ENCODE measurements at places on chromosomes 6 and 20.

DNA sequence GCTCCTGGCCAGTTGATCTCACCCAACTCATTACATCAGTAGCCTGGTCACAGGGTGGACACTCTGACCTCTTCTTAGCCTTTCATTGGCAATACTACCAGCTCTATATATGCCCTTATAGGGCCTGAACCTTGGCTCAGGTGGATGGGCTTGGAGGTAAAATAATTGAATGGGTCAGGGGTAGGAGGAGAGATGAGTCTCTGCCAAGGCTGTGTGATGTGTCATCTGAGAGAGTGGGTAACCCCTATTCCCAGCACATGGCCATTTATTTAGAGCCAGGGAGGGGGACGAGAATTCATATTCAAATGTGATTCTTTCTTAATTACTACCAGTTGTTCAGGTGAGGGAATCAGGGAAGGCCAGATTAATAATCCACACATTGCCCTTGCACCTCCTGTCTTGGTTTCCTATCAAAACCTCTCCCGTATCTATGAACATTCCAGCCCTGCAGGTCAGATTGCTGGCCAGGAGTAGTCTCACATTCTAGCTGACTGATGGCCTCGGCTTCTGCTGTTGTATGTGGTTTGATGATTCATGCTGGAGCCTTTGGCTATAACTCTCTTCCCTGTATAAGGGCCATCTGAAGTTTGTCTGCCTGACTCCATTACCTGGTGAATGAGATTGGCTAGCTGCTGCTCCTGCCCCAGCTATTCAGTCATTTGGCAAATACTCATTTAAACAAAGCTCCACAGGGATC lies 13.4 kb downstream of the C20orf173 start:
- no peak for DNase-seq

GRCh38 chr20:63449796-63450730 lies 22.4 kb downstream of the KCNQ2 start:
- no peak for DNase-seq

- no peak for DNase-seq
Observed at GRCh38 chr6:50658561-50658960, 54.8 kb upstream of the TFAP2D start.

GRCh38 chr20:7291946-7292345 lies 524.5 kb downstream of the BMP2 start:
- no peak for DNase-seq

GRCh38 chr6:34664256-34664971 lies 32.2 kb downstream of the ILRUN start:
- DNase-seq: no peak

- DNase-seq: no peak
Observed at GRCh38 chr6:93416571-93417420, 2.6 kb downstream of the EPHA7 start.

DNA sequence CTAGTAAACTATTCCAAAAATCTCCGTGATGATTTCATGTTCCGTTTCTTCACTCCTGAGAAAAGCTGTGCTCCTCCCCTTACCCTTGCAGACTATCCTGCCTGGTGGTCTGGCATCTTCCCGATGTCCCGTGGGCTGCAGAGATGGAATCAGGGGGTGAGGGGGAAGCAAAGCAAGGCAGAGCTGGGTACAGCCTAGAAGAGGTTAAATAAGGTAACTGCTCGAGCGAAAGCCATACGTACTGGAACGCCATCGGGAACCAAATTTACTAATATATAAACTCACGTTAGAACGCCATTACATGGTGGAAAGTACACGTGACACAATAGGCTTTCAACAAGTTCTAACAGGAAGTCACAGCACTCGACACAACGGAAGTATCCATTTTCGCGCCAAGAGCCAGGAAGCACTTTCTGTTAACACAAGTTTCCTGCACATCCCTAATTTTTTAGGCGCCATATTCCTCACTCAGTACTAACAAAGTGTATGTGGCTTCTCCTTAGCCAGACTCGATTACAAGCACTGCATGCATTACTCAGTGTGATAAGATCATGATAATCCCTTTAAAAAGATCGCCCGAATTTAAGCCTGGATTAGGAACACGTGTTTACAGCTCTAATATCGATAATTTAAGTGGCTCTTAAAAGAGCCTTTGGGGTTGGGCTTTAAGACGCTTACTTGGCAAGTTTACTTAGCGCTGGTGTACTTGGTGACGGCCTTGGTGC lies 101.6 kb upstream of the PRSS16 start:
- DNase-seq: no peak

DNA sequence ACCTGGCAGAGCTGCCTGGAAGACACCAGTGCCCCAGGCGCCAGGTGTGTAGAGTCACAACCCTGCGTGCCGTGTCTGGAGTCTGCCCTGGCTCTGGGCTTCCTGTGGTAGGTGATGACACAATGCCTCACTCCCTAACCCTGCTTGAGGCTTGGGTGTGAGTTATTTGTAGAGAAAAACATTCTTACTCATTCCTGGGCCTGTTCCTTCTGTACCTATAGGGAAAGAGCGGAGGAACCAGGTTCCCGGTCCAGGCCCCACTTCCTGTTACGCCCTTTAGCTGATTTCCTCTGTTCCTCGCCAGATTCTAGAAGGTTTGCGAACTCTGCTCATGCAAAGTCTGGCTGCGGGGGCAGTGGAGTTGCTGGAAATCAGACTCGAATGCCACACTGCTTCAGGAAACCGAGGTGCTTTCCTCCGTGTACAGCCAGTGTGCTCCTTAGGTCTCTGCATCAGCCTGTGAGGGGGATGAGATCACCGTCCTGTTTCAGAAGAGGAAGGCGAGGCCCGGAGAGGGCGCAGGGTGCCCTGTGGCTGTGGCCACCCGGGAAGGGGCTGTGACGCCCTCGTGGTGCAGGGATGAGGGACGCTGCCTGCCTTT lies 67.1 kb upstream of the DUSP22 start:
- DNase-seq: no peak

GRCh38 chr6:134419716-134420115 lies 101.8 kb upstream of the SGK1 start:
- DNase-seq: no peak

DNA sequence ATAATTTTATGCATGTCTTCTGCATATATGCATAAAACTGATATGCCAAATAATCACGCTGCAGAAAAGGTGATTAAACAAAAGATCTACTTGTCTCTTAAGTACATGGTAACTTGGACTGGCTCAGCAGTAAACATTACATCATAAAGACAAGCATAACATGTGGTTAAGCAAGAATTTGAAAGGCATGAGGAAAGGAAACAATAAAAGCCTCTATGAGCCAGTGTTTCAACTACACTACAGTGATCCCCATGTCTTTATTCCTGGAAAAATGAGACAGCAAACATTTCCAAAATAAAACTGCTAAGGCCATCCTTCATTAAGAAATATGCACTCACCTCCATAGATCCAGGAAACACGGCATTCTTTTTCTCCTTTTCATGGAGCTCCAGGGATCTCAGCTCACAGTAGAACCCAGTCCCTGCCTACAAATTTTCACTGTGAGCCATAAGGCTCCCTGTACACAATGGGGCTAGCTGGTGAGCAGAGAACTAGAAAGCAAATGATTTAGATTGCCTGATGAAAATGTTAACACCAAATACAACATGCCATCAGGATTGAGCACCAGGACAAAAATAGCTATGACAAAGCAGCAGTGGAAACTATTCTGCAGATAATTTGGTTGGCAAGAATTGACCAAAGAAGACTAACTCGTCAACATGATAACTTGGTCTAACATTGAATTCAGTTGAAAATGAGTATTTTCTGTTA lies 156.1 kb downstream of the COL21A1 start:
- no peak for DNase-seq

DNA sequence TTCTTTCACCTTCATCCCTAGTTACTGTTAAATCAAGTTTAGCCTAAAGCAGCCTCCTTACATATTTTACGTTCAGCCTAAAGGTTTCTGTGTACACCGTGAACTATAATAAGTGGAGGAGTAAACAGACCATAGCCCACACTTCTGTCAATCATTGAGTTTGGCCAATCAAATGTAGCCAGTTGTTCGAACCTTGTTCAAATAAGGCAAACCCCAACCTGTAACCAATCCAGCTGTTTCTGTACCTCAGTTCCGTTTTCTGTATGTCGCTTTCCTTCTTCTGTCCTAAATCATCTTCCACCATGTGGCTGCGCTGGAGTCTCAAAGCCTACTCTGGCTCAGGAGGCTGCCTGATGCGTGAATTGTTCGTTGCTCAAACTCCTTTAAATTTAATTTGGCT lies 1.8 kb upstream of the FBXO30 start:
- no peak for DNase-seq

DNA sequence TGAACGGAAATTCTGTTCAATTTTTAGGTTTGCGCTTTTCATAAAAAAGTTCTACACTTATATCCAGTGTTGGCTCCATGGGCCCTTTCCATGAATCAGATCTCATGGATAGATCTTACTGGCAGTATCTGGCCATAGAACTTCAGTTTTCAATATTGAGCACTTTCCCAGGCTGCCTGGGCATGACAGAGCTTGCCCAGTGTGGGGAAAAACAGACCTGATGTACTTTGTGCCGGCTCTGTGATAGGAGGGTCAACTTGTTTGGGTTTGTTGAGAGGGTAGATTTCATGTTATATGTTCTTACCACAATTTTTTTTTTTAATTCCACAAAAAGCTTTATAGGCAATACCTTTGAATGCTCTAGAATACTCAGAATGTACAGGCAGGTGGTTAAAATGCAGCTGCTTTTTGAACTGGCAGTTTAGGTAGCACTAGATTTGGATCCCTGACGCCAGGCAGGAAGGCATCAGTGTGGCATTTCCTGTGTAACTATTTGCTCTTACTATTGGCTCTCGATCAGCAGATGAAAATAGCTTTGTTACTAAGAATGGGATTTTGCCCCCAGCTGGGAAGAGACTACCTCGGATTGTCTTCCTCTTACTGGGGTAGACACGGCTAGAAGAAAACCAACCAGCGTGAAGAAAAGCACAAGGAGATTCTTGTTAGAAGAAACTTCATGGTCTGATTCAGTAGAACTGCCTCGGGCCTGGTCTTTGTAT lies 404.9 kb upstream of the SOX4 start:
- DNase-seq: no peak

DNA sequence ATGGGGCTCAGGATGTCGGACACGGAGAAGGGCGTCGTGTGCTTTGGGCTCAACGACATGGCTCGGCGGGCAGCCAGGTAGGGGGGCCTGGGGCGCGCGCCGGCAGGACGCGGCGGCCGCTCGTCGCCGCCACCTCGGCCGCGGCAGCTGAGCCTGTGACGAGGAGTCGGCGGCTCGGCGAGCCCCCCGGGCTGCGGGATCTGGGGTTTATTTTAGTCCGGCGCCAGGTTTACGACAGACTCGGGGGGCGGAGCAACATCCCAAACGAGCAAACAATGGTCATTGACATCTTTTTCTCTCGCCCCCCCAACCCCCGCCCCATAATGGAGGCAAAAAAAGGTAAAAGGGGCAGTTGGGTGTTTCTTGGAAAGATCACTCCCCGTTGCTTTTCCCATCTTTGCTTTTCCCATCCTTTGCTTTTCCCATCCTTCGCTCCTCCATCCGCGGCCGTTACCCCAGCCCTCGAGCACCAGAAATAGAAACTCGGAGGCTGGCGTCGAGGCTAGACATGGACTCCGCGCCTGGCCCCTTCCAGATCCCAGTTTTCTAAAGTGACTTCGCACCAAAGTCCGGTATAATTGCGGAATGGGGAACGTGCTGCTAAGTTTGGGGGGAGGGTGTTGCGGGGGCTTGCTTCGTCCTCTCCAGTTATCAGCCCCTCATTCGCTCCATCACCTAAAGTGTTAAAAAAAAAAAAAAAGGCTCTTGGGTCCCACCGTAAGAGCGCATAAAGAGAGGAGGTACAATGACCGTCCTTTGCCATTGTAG lies at the start of gene NKX2-4:
Gene NKX2-4, minus strand, starts transcription at position 186 of the 768 bp plus-strand sequence. Its CDS starts 127 bp downstream, at position 59.
- no peak for DNase-seq

- no peak for DNase-seq
Observed at GRCh38 chr6:156311291-156311690, 465.9 kb upstream of the ARID1B start.

DNA sequence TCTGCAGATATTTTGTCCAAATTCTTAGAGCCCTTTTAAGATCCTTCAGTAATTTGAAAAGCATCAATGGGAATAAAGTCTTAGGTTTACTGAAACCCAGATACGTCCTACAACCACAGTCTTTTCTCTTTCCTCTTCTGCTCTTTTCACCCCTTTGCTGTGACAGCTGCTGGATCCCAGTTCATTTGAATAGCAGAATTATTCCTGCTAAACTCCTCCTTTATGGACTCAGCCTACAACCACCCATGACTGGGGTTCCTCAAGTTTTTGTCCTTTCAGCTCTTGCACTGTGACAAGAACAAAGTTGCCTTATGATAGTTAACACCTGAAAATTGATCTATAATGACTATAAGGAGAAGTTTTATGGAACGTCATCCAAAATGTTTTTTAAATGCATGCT lies 237.5 kb downstream of the EYA4 start:
- no peak for DNase-seq

DNA sequence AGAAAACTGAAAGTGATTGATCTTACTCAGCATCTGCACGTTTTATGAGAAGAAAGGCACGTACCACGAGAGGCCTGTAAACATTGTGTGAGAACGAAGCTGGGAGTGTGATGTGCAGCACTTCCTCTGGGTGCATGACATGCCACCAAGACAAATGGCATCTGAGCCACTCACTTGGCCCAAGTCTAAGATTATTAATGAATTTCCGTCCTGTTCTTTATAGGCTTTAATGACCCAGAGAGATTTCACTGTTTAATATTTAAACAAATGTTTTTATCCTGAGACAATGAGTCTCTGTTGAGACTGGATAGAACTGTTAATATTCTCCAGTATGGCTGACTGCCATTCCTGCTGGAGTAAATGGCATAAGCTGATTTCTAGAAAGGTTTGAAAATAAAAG lies 172.6 kb upstream of the PHACTR1 start:
- DNase-seq: no peak

GRCh38 chr20:5551621-5552020 lies 198.6 kb upstream of the SHLD1 start:
- no peak for DNase-seq

DNA sequence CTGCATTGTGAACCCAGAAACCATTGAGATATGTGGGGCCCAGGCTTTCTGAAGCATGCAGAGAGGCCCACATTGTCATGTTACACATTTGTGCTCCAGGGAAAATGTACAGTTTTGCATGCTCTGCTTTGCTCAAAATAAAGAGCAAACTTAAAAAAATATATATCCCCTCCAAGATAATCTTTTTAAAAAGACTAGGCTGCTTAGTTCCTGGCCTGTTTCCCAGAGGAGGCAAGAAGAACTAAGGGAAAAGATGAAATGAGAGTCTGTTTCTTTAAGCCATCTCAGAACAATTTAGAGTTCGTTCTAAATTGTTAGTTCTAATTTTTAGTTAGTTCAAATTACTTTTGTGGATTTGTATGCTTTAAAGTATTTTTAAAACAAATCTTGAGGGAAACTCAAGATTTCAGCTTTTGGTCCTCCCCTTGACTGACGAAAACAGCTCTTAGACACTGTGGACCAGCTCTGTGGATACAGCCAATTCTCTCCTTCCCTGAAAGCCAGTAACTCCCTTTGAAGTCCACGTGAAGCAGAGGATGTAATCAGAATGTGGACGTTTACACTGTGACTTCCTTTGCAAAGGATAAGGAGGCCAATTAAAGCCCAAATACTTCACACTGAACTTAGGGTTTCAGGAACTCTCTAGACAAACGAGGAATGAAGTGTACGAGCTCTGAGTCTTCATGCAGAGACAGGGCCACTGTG lies 84.7 kb downstream of the CD164 start:
- no peak for DNase-seq

Measured in stimulated activated CD4-positive, alpha-beta T cell treated with anti-CD3 and anti-CD28 coated beads, Interleukin-1b, Interleukin-23, amount 100 ng/mL, for 1 hour (primary cell).